ENCODE measurements at places on chromosomes 3 and 15.

GRCh38 chr3:190739641-190740185 lies 122.8 kb downstream of the GMNC start:
- DNase-seq: no peak

- DNase-seq: no peak
Observed at GRCh38 chr3:87627316-87627715, 350.9 kb upstream of the POU1F1 start.

GRCh38 chr3:100401674-100402041 lies 319 bp downstream of the LNP1 start:
- DNase-seq: peak; percentile 59

DNA sequence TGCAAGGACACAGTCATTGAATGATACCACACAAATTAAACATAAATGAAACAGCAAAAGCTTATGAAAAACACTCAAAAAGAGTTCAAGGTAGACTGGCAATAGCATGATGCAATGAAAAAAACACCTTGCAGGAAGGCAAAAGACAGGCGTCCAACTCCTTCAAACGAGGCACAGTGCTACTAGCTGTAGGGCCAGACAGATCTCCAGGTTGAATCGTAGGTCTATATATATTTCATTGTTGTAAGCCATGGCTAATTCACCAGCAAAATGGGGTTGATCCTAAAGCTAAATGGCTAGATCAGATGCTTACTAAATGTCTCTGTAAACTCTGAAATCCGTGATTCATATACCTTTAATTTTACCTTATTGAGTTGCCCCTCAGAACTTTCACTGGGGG lies 94.2 kb downstream of the THRB start:
- no peak for DNase-seq

- DNase-seq: no peak
Observed at GRCh38 chr3:108462899-108463298, 47.5 kb downstream of the MYH15 start.

DNA sequence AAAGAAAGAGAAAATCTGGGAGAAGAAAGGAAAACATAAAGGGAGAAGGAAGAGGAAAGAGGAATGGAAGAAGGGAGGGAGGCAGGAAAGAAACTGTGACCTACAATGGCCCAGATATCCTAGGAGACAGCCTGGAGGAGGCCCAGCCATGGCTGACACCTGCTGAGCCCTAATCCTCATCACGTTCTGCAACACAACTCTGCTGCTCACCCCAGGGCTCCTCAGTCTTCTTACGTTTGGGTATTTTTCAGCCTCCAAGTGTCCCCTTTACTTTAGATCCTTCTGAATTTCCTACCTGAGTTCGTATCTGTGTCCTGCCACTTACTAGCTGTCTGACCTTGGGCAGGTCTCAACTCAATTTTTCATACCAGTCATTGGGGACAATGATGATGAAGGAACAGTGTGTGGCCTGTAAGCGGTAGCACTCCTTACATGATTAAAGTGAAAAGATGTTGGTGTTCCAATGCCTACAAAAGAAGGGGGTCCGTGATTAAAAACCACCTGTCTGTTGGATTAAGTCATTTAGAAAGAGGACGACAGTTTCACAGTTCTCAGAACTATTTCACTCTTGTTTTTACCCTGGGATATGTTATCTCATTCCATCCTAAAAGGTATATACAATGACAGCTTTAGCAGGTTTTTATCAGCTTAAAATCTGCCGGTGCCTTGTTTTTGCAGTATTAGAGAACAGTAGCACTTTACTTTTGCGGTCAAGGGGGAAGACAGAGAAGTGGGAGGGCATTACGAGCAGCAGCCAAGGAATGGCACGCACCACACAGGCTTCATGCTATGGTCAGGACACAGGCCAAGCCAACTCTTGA lies 47.4 kb downstream of the CCR4 start:
- DNase-seq: no peak

- no peak for DNase-seq
Observed at GRCh38 chr15:60265057-60265456, 132.7 kb downstream of the ANXA2 start.

DNA sequence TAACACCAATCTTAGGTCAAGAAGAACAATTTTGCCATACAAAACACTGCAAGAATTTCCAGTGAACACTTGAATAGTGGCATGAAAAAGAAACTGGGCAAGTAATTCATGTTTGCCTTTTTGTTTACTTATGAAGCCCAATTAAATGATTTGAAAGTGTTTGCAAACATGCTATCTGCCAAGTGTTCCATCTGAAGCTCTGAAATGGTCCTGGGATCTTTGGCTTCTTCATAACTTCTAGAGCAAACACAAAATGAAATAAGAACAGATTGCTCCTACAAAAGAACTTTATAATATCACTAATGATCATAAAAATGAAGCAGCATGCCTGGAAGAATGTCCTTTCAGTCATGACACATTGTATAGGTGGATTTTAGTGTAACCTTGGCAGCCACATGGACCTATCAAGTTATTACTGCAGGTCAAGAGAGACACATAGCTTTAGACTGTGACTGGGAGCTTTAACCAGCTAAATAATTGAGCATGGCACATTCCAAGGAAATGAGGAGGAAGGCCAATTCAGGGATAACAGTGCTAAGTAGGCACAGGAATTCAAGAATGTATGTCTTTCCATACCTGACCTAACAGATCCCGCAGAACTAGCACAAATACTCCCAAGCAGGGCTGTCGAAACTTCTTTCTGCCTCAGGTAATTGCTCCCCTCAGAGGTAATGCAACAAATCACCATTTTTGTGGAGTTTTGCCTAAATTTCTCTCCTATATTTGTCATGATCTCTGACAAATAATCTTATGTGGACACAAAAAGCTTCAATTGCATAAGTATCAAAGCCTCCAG lies 144.6 kb downstream of the DUT start:
- no peak for DNase-seq

GRCh38 chr3:69011096-69011730 lies 2.3 kb downstream of the EOGT start:
- no peak for DNase-seq
